ENCODE measurements at places on chromosomes 2 and 18. TPM values are rescaled to one million over a fixed set of nuclear protein-coding genes. Genes with fewer than 3 reads are reported as not detected.

- DNase-seq, result peak; percentile 87
Measured at GRCh38 chr2:102116630-102117471, 25.7 kb upstream of the IL1R1 start.

DAW1 gene
- 0.12 TPM for polyA plus RNA-seq

GRCh38 chr2:43343573-43344304 is 117.3 kb upstream of the ZFP36L2 start:
- DNase-seq, result peak; percentile 95

- peak; percentile 45 for DNase-seq
Measured at GRCh38 chr2:84970210-84970867, 622 bp upstream of the KCMF1 start.

EMILIN2 gene
- 4.1 TPM for polyA plus RNA-seq

DNA sequence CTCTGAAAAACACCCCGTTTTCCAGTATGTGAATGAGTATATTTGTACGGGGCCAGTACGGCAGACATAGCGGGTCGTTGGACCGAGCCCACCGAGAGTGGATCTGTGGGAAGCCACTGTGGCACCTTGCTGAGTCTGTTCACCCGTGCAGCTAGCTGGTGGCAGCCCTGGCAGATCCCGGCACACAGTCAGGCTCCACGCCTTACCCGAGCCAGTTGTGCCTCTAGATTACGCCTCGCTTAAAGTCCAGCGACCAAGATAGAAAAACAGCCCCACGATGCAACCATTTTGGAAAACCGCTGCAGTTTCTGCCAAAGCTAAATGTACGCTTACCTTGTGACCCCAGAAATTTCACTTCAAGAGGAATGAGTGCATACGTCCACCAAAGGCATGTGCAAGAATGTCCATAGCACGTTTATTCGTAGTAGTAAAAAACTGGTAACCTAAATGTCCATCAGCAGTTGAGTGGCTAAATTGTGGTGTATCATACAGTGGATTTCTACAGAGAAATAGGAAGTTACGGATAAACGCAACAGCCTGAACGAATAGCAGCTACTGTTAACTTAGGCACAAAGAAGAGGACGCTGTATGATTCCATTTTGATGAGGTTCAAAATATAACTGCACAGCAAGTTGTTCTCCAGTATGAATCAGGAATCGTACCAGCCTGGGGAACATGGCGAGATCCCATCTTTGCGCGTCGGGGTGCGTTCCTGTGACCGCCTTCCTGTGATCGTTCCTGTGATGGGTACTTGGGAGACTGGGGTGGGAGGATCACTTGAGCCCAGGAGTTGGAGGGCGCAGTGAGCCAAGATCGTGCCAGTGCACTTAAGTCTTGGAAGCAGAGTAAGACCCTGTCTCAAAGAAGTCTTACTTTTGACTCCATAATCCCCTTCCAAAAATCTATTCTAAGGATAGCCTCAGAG is 688 bp upstream of the WDR33 start:
- DNase-seq, result no peak

GRCh38 chr2:203918264-203918663 is 18.3 kb upstream of the ICOS start:
- no peak for DNase-seq

- DNase-seq, result no peak
Measured at GRCh38 chr2:212414767-212415211, 123.8 kb downstream of the ERBB4 start.

DNA sequence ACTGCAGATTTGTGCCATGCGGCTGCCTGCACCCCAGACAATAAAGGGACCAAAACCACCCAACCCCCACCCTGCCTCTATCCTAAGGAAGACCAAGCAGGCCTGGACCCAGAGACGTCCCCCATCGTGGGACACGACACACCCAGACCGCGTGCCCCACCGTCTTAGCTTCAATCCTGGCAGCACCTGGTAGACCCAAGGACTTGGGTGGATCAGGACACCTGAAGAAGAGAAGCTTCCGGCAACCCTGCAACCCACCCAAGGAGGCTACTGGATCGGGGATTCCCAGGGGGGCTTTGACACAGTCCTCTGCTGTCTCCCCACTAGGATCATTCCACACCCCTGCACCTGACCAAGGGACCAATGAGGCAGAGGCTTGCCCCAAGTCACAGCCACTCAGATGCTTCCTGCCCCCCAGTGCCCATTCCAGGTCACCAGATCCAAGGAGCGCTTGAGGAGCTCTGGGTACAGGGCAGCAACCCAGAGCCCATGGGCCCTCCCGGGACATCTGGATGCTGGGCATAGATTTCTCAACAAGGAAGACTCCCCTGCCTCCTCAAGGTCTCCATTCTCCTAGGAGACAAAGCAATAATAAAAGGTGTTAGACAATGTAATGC is 3.6 kb downstream of the ALPI start:
- DNase-seq, result no peak

CYP26B1 gene
- polyA plus RNA-seq, result 0.02 TPM

GRCh38 chr18:3422905-3423304 is 27.1 kb upstream of the TGIF1 start:
- no peak for DNase-seq

DNA sequence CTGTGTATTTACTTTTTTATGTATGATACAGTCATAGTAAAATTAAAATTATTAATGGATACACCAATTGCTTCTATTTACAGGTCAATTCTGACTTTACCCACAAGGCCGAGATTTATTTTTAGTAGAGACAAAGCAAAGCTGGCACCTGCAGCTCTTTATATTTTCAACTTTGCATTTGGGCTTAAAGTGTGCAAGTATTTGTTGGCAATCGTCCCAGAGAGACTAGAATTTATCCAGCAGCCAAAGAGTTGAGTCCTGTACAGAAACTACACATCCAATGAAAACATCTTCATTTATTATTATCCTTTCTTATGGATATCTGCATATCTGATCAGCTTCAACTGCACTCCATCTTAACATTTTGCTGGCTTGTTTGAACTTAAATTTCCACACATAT is 485.6 kb downstream of the SOX11 start:
- no peak for DNase-seq

COL5A2 gene
- 353 TPM for polyA plus RNA-seq

DTYMK gene
- polyA plus RNA-seq, result 48.3 TPM

REG3G gene
- not detected for polyA plus RNA-seq

ANKRD30BL gene
- not detected for polyA plus RNA-seq

- peak; percentile 34 for DNase-seq
Measured at GRCh38 chr2:68837164-68837860, 33.9 kb downstream of the BMP10 start.

GRCh38 chr2:235149240-235149659 is 197.4 kb downstream of the SH3BP4 start:
- DNase-seq, result peak; percentile 65

GRCh38 chr2:217691920-217692666 is 310.7 kb downstream of the TNS1 start:
- peak; percentile 84 for DNase-seq

DNA sequence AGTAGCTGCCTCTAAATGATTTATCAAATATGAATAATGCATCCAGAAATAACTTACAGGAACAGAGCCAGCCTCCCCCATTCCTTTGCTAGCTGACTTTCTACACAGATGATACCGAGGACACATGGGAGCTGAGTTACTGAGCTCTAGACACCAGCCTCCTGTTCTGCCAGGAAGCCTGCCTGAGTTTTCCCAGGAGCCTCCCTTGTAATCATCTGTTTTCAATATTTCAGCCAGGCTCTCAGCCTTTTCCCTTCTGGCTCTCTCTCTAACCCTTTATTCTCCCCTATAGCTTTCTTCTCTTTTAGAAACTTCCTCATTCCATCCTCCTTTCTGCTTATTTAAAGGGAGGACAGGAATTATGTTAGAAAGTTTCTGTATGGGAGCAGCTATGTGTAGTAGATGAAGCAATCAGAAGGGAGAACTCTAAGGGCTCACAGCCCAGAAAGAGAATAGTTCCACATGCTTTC is 911.6 kb downstream of the TDRD15 start:
- no peak for DNase-seq

DNA sequence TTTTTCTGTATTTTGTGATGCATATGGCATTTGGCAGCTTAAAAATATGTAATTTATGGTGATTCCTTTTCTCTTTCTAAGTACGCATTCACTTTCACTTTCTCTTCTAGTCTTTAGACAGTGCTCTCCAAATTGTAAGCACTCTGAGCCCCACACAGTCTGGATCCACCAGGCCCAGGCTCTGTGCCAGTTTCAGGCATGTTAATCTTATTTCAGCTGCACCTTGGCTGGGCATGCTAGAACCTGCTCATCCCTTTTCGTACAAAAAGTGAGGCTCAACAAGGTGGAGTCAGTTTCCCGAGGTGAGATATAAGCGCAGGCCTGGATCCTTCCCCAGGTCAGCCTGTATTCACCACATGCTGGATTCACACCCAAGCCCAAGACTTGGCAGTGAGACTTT is 203.9 kb downstream of the MTX2 start:
- DNase-seq, result peak; percentile 26

MRO gene
- 0.01 TPM for polyA plus RNA-seq

- DNase-seq, result no peak
Measured at GRCh38 chr2:152464851-152465470, 130.0 kb downstream of the FMNL2 start.

GRCh38 chr2:223998948-223999347 is 40.1 kb downstream of the SERPINE2 start:
- peak; percentile 70 for DNase-seq

GRCh38 chr2:53334610-53335009 is 433.0 kb upstream of the CHAC2 start:
- no peak for DNase-seq

GRCh38 chr2:44843641-44844310 is 97.7 kb upstream of the SIX3 start:
- no peak for DNase-seq

GRCh38 chr2:80238692-80239469 is 65.7 kb downstream of the LRRTM1 start:
- peak; percentile 51 for DNase-seq

DNA sequence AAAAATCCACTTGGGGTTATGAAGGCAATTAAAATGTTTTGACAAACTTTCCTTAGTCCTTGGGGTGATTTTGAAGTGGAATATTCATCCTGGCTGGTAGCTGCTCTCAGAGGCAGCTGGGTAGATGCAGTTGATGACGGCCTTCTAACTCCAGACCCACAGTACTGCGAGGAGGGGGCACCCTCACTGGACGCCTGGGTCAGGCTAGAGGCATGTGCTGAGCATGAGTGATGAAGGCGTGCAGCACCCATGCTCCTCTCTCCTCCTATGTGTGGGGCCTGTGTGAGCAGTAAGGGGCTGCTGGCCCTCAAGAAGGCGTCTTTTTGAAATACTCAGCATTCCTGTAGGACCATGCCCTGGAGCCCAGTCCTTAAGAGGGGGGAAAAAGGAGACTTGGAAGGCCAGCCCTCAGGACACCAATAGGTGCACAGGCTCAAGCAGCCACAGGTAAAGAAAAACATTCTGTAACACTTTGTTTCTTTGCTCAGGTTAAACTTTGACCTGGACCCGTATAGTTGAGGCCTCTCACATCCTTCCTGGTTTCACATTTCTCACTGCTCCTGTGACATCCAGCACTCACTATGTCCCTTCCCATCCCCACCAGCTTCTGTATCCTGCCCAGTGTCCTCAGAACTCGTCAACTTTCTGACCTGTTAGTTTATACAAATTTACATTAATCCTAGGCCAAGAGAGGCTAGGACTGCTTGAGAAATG is 64.4 kb downstream of the CD8B2 start:
- DNase-seq, result no peak

DNA sequence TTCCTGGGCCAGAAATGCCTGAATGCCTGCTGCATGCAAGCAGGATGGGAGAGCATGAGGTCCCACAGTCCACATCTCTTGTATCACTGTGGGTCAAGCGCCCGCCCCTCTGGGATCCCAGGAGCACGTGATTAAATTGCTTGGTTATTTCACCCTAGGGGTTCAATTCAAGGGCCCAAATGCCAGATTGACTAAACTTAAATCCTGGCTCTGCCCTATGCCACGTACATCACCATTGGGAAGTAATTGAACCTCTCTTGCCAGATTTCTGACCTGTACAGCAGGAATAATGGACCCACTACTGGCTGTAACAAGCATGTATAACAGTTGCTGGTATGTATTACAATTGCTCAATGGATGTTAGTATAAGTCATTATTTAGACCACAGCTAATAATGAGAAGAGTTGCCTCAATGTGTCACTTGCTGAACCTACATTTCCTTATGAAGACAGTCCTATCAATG is 19.9 kb downstream of the FHL2 start:
- DNase-seq, result no peak

DNA sequence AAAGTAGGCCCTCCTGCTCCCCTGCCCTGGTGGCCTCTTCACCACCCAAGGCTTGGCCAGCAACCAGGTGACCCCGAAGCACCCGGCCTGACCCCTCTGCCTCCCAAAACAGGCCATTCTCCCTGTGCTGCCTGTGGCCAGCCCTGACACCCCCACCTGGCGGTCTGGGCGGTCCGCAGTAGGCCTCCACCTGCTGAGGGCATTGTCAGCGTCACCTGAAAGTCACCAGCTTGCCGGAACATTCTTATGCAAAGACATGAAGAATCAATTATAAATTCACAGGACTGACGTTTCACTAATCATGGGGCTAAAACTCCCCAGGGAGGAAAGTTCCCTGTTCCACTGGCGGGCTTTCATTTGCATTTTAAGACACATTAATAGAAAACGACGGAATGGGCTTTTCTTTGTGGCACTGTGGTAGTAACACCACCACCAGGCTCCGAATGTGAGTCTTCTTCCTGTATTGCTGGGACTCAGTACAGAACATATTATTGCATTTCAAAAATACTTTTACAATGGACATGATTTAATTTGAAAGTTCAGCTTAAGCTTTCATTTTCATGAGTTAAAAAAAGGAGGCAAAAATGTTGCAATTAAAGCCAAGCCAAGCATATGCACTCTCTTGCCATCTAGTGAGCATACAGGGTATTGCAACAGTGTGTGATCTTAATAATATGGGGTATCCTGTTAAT is 57.4 kb downstream of the ADI1 start:
- DNase-seq, result peak; percentile 78

DNA sequence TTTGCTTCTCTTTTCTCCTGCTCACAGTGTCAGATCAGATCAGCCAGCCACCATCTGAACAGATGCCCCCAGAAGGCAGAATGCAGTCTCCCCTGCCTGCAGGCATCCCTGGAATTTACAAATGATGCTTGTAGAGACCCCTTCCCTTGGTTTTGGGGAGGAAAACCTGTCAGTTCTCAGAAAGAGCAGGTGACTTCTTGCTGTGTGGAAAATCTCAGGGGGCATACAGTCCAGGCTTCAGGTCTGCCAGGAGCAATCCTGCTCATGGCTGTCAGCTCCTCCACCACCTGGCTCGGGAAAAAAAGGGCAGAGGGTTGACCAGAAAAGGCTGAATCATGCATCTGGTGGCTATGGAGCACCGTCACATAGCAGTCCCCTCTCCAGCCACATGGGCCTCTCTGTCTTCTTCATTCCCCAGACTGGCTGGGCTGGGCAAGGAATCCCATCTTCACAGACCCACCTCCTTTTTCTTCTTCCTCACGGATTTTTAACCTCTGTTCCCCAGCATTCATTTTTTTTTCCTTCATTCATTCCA is 107.0 kb downstream of the KCNF1 start:
- DNase-seq, result no peak

GRCh38 chr18:43160509-43160908 is 45.0 kb upstream of the RIT2 start:
- peak; percentile 82 for DNase-seq
